Breast epithelium (tissue), 4 donors: ENCODE measurements at places on chromosomes 3 and 15.

GRCh38 chr15:25848784-25849156 lies 14.4 kb downstream of the ATP10A start:
- DNase-seq: no peak

DNA sequence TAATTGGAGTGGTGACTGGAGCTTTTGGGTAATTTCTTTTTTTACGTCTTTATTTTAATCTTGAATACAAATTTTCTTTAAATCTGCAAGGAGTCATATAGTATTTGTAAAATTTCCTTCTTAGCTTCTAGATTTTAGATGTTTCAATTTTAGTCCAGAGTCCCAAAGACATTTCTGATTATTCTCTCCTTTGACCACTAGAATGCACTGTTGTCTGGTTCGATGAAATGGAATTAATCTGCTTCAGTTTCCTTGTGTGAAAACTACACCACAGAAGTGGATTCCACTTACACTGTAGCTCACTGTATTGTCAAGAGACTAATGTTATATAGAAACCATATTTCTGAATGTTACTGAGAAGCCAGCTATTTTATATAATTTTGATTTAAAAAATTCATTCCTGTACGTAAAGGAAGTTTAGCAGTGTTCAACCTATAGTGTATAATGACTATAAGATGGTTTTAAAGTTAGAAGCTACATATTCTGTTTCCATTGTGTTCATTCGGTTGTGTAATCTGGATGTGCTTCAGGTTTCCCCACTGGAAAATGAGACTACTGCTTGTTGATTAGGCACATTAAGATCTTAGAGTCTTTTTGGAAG lies 6.1 kb downstream of the GRAMD1C start:
- no peak for DNase-seq

DNA sequence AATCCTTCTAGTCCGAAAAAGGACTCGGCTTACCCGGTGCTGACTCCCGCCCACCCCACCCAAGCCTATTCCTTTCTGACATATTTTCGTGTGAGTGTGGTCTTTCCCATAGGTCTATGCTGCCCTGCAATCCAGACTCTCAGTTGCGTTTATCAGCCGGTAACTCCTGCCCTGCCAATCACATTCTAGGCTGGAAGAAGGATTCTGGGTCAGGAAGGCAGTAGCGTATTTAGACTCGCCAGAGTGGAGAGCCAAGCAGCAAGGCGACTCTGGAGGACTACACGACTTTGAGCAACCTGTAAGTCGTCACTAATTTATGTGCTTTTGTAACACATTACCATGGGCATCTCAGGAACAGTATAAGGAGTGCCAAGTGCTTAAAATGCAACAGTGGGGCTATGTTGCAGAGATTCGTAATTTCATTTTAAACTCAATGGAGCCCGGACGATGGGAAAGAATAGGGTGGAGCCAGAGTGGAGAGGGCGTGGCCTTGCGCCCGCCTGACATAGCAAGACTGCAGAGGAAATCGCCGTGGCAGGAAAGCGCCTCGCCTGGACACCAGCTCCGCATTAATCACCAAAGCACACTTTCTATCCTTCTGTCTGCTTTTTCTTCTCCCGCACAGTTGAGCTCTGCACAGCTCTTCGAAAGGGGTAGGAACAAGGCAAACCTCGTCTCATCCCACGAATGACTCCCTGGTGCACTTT lies 1044.2 kb downstream of the AGBL1 start:
- DNase-seq: no peak

DNA sequence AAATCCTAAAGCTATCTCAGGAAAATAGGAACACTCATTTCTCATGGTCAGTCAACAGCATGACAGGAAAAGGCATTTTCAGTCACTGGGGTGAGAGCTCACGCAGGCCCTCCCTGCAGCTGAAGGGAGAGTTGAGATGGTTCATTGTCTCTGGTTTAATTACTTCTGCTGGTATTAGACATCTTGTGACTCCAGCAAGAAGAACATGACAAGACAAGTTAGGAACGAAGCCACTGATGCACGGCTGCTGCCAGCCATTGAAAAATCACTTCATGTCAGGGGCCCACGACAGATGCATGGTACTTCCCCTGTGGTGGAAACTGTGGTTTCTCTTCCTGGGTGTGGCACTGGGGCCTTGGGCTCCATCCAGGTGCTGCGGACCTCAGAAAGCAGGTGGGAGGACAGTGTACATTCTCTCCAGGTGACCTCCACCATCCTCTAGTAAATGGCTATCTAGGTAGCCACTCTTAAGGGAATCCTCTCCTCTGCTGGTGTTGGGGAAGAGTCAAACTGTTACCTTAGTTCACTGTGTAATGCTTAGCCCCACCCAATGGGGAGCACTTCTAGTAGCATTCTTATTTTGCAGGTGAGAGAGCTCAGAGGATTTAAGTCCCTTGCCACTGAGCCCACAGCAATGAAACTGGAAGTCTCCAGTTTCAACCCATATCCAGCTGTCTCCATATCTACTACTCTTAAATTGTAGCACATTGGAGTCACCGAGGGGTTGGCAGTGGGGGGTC lies 274.2 kb downstream of the LRTM1 start:
- DNase-seq: peak; percentile 52

GRCh38 chr3:197528190-197528589 lies 27.6 kb downstream of the BDH1 start:
- DNase-seq: no peak

GRCh38 chr3:131705558-131706051 lies 202.8 kb upstream of the MRPL3 start:
- no peak for DNase-seq

DNA sequence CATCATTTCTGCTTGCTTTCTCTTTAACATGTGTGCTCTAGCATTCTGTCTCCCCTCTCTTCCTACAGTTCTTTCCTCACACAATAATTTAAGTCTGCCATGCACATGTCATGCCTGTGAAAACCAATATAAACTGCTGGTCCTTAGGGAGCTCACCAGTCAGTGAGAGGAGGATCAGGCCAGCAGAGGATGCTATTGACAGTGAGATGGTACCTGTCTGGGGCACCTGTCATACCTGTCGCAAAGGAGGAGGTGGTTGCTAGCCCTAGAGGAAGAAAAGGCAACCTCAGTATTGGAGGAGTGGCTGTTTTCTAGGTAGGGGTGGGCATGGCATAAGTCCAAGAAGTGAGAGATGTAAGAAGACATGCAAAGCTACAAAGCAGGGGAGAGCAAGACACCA lies 194.6 kb downstream of the GABRG3 start:
- DNase-seq: no peak

GRCh38 chr15:63348392-63348791 lies 33.3 kb downstream of the CA12 start:
- DNase-seq: peak; percentile 79

GRCh38 chr3:130093741-130094391 lies 12.2 kb downstream of the ALG1L2 start:
- DNase-seq: no peak

DNA sequence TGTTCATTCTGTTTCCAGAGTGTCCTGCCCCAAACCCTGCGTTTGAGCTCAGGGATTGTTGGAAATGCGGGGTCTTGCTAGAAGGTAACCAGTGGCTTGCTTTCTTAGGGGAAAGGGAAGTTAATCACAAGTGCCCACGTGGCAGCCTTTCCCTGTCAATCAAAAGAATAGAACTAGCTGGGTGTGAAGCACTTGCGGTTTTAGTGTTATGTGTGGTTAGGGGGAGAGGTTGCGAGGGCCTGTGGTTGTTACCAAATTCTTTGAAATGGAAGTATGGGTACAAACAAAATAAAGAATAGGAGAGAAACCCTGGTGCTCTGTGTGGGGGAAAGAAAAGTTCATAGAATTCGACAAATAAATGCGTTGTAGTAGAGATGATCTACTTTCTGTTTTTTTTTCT lies 67.6 kb downstream of the FNDC3B start:
- DNase-seq: no peak

GRCh38 chr3:48338635-48339034 lies 5.2 kb upstream of the SPINK8 start:
- no peak for DNase-seq
